ENCODE measurements at places on chromosomes 4 and X.

DNA sequence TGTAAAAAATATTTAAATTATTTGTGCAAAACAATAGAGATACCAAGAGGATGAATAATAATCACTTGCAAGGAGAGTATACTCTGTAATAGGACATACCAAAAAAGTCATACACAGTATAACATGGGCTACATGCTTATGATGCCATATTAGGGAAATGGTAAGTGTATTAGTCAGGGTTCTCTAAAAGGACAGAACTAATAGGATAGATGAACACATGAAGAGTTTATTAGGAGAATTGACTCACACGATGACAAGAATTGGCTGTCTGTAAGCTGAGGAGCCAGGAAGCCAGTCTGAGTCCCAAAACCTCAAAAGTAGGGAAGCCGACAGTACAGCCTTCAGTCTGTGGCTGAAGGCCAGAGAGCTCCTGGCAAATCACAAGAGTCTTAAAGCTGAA lies 151.2 kb downstream of the DTHD1 start:
- DNase-seq, result no peak

DNA sequence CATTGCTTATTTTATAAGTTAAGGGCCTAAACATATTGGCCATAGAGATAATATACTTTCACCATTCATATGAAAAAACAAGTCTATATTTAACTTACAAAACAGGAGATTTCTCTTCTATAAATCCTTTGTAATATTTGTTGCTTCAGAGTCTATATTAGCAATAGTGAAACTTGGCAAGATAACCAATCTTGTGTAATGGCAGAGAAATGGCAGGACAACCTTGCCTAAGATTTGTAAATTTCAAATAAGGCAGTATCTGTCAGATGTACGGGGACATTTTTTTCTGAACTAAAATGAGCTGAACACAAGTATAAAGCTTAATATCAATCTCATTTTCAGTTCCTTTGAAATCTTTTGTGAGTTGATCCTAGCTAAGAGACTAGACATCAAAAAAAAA lies 17.8 kb upstream of the CPEB2 start:
- DNase-seq, result no peak

DNA sequence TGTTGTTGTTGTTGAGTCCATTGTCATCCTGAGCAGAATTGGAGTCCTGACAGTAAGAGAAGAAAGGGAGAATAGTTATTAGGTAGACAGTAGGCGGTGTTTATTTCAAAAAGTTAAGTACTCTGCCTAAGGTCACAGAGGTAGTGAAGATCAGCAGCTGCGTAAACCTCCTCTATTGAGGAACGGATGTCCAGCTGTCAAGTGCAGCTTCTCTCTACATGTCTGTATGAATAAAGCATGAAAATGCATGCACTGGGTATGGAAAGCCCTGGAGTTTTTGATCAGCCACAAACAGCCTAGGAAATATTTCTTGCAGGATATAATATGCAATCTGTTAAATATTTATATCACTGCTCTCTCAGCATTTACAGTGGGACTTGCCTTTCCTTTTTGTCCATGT lies 109.4 kb upstream of the CBLL2 start:
- no peak for DNase-seq

DNA sequence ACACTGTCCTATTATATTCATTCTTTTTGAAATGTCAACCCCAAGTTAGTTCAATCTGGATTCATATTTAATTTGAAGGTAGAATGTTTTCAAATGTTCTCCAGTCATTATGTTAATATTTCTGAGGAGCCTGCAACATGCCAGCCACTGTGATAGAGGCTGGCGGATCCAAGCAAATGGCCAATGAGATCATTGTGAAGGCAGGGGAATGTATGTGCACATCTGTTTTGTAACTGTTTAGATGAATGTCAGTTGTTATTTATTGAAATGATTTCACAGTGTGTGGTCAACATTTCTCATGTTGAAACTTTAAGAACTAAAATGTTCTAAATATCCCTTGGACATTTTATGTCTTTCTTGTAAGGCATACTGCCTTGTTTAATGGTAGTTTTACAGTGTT lies 1.6 kb downstream of the CXCL1 start:
- no peak for DNase-seq

DNA sequence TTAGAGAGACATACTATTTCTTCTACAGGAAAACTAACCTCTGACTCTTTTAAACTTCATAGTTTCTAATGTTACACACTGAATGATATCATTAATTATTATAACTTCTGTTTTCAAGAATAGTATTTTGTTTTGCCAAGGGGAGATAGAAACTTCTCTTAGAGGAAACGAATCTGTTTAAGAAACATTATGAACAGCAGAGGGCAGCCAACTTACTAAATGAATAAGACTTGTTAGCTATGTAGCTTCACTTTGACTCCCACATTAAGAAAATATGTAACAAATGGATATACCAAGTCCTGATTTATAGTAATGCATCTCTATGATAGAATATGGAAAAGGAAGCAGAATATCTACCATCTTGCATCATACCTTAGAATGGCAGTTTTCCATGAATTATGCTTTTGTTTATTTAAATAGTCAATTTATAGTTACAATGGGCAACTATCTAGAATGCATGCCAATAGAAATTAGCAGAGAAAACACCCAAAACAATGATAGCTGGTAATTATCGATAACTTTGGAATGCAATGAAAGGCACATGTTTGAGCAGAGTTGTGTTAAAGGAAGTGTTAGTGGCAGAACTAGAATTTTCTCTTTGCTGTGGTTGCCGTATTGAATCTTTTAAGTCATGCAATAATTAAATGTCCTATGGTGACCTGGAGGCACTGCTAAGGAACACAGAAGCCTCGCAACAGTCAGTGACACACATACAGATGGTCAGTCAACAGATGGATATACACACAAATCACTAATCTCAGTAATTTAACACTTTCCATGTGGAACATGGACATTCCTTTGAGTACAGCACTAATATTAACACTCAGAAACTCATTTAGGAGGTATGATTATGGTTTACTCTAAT lies 105.7 kb upstream of the PDLIM3 start:
- no peak for DNase-seq

GRCh38 chrX:1212532-1212931 lies at the start of gene CRLF2:
Gene CRLF2, minus strand, starts transcription at chrX:1212649. Its CDS starts 15 bp downstream, at chrX:1212634.
- DNase-seq, result peak; percentile 53

- no peak for DNase-seq
These were observed 627.0 kb downstream of the BCOR start for GRCh38 chrX:39470588-39471407.

GRCh38 chrX:150616863-150617198 lies 48.4 kb downstream of the MTM1 start:
- no peak for DNase-seq

- no peak for DNase-seq
These were observed 1847.5 kb upstream of the IGFBP7 start for GRCh38 chr4:58957711-58958110.

GRCh38 chr4:170465429-170465828 lies 375.7 kb upstream of the AADAT start:
- DNase-seq, result no peak

GRCh38 chr4:16225167-16225862 lies 956 bp downstream of the TAPT1 start:
- DNase-seq, result no peak
